Activated CD8-positive, alpha-beta T cell treated with anti-CD3 and anti-CD28 coated beads, Interleukin-2, amount 10 ng/mL, durations not matched to agents 7 days and 5 days (primary cell): ENCODE measurements at places on chromosomes 12 and 14. TPM values are rescaled to one million over a fixed set of nuclear protein-coding genes. Genes with fewer than 3 reads are reported as not detected.

- DNase-seq = no peak
These were observed 282.4 kb downstream of the ZFP36L1 start for GRCh38 chr14:68510201-68511128.

DNA sequence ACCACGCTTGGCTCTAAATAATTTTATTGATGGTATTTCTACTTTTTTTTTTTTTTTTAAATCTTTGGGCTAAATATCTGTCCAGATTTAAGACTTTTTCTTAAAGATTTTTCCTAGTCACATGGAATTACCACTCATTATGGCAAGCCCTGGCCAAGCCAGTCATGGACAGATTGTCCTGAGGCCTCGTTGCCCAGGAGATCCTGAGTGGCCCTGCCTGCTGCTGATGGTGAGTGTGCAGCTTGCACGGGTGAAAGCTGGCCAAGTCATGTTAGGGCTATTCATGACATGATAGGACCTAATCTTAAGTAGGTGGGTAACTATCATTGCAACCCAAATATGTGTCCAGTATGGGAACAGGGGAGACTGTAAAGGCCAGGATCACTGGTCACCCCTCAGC is 27.8 kb downstream of the GUCY2C start:
- no peak for DNase-seq

DNA sequence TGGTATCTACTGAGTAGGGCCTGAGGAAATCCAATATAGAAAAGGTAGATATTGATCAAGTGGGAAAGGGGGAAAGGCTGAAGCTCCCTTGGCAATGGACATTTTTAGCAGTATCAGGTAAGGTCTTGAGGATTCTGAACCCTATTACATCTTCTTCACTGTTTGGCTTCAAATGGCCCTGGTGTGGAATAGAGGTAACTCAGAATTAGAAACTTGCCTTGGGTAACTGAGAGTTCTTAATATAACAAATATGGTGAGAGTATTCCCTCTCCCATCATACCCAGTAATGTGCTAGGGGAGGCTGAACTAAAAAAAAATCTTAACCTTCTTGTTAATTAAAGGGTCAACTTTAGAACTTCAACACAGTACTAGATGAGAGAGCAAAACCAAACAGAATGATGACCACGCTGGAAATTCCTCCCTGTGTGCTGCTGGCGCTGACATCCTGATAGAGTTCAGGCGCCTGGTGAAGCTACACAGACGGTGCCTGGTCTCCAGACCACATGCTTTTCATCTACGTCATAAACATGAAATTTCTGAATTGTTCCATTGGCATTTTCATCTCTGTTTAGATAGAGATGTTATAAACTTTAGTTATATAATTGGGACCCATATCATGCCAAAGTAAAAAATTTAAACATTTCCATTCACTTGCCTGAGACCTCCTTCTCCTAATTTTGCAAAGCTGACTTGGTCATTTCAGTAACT is 128.3 kb downstream of the AKAP6 start:
- no peak for DNase-seq

- DNase-seq = no peak
These were observed 161.6 kb downstream of the DYRK2 start for GRCh38 chr12:67810166-67810565.

DNA sequence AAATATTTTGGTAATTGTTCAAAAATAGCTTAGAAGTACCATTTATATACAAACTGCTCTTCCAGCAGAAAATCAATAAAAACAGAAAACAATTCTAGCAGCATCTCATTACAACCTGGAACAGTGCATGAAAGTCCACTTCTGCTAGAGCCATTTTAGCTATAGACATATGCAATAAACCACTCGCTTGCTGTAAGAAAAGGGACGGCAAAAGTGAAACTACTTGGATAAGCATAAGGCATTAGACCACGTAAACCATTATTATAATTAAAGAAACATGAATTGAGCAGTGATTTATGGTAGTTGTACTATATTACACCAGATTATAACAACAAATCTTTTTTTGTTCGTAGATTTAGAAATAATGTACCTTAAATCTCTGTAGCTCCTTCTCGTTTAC is 48.7 kb downstream of the LRIG3 start:
- DNase-seq = no peak

Gene VRTN
- not detected for total RNA-seq

Gene HPD
- total RNA-seq = not detected

DNA sequence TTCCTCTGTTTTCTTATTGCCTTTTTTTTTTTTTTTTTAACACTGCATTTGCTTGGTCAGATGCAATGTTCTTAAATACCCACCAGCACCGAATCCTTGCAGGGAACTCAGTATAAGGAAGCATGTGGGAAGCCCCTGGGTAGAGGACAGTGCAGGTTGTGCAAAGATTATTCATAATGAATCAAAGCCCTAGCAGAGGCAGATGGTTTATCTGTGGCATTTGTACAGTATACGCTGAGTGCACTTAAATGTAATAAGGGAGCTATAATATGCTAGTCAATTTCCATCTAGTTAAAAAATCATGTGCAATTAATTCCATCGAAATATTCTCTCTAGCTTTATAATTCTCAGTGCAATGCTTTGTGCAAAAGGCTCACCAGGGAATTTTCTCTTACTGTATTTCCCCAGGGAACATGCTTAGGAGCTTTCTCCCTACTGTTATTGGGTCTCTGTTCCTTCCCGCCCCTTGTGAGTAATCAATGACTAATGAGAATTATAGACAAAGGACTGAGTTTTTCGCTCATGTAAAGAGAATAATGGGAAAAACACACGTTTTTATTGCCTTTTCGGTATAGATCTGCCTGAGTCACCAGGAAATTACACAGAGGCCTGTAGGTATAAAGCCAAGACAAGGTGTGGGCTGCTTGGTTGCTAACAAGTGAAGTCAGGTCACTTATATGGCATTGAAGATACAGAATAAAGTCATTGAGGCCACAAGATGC is 1214.3 kb upstream of the TMEM132C start:
- no peak for DNase-seq

Gene GLIPR1L1
- total RNA-seq = not detected

DNA sequence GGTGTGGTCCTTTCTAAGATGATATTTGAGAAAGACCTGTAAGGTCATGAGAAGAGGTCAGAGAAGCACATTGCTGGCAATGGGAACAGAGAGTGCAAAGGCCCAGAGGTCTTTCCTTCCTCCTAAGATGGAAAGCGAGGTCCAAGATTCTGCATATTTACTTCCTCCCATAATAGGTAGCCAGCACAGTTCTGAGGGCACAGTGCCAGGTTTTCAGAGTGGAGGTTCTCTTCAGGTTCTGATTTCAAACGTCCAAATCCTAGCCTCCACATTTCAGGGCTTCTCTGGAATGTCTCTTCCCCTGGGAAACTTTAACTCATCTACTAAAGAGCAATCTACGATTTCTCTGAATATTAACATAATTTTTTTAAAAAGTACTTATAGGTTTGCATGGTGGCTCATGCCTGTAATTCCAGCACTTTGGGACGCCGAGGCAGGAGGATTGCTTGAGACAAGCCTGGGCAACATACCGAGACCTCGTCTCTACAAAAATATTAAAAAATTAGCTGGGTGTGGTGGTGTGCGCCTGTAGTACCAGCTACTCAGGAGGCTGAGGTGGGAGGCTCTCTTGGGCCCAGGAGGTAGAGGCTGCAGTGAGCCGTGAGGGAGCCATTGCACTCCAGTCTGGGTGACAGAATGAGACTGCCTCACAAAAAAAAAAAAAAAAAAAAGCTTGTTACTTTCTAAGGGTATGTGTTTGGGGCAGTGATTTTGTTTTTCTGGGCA is 526 bp upstream of the MRPL42 start:
- no peak for DNase-seq

Gene GUCY2C
- total RNA-seq = not detected

- DNase-seq = no peak
These were observed 89.4 kb downstream of the RPAP3 start for GRCh38 chr12:47616440-47616839.

DNA sequence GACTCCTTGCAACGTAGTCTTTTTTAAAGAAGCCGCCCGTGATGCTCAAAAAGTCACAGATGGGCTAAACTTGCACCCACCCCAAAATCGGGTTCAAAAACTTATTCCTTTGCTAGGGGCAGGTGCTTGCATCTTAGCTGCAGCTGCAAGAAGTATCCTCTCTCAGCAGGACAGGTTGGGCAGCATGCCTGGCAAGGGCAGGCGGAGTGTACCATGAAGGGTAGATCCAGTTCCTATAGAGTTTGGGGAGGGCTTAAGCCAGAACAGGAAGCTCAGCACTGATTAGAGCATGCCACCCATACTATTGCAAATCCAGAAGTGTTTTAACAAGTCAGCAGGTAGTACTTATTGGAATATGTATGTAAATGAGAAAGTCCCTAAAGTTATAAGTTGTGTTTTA is 48.7 kb downstream of the CPM start:
- DNase-seq = no peak

Gene OGFOD2
- total RNA-seq = 24.1 TPM

DNA sequence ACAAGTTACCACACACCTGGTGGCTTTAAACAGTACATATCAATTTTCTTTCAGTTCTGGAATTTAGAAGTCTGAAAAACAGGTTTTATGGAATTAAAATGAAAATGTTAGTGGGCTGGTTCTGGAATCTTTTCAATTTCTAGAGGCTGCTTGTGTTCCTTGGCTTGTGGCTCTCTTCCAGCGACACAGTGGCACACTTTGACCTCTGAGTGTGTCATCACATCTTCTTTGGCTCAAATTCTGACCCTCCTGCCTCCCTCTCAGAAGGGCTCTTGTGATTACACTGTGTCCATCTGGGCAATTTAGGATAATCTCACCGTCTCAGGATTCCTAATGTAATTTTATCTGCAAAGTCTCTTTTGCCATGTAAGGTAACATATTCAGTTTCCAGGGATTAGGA is 170.0 kb downstream of the PLCZ1 start:
- no peak for DNase-seq

Gene FITM1
- total RNA-seq = 2.1 TPM

DNA sequence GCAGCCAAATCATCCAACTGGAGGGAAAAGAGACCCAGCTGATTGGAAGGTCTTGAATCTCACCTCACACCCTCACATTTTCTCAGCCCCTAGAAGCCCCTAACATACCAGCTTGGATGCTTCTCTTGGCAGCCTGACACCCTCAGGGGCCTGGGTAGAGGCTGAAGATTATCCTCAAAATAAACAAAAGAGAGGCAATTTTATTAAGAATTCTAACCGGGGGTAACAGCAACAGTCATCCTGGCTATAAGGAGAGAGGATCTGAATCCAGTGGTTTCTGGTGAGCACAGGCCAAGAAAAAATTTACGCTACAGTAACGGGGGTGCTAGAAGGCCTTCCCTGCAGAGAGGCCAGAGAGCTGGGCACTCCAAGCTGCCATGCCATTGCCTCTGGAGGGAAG is 21.6 kb downstream of the KRT76 start:
- no peak for DNase-seq

DNA sequence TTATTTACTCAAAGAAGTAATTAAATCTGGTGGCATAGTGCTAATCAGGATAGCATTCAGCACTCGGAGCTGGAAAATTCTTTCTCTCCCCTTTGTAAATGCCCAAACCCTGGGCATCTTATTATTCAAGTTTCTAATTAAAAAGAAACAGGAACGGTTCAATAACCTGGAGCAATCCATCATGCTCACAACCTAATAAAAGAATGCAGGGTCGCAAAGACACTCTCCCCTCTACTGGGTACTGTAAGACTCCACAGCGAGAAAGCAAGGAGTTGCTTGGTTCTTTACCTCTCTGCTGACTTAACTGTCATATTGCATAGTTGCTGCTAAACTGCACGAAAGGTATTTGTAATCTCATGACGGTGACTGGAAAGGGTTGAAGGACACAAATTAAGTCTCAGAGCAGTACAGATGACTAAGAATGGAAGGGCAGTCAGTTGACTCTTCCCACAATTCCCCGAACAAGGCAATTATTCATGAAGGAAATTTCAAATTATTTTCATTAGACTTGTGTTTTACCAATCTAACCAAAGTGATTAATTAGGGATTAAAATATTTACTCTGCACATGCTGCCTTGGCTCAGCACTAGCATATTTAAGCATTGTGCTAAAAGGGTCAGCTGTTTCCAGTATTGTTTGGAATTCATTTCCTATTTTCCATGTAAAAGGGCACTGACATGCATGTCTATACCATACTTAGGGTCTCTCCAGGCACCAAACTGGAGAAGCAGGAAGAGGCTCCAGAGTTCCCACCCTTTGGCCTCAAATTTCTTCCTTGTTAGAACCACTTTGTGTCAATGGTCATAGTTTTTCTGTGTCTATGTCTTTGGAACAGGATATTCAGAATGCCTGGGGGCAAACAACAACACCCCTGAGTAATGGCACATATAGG is 182.2 kb downstream of the EXOC5 start:
- DNase-seq = no peak

Gene PLXNC1
- total RNA-seq = 45.6 TPM

GRCh38 chr14:46300765-46301164 is 350.8 kb downstream of the RPL10L start:
- no peak for DNase-seq

- no peak for DNase-seq
These were observed 39.7 kb downstream of the FOS start for GRCh38 chr14:75318353-75318752.

- DNase-seq = peak; percentile 35
These were observed 51.1 kb downstream of the MIS18BP1 start for GRCh38 chr14:45201905-45202304.

Gene KRT75
- total RNA-seq = not detected

DNA sequence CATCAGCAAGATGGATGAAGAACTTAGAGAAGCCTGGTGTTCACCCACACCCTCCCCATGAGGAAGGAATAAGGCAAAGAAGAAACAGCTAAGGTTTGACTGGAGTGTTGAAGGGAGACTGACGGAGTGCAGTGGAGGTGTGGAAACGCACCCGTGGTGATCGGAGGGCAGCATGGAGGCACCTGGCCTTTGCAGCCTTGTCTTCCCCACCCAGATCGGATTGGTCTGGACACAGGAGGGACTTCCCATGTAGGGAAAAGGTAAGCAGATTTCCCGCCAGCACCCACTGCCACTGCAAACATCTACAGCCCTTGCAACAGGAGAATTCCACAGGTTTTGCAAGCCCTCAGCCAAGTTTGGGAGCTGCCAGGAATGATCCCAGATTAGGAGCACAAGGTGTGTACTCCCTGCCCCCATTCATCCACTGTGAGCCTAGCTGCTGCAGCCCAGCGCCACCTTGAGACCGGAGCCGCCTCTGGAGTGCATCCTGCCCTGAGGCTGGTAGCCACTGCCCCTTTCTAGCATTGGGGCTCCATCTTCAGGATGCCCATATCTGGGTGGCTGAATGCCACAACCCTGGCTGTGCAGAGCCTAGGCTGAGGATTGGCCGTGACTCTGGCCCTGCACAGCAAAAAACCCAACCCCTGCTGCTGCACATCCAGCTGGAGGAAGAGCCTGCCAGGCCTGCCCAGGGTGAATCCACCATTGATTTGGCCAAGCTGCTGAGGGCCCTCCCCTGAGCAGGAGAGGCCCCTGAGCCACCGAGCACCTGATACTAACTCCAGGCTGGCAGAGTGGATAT is 411.1 kb downstream of the TMEM121 start:
- DNase-seq = no peak

GRCh38 chr14:104023325-104024055 is 62.0 kb upstream of the ASPG start:
- no peak for DNase-seq

GRCh38 chr12:123995023-123995748 is 22.2 kb downstream of the ZNF664 start:
- DNase-seq = no peak

GRCh38 chr12:95437565-95437964 is 36.4 kb upstream of the METAP2 start:
- no peak for DNase-seq

Gene PMEL
- 0.55 TPM for total RNA-seq

- DNase-seq = no peak
These were observed 50.8 kb downstream of the C12orf42 start for GRCh38 chr12:103444983-103445382.
